ENCODE measurements at places on chromosomes 11 and 22.

DNA sequence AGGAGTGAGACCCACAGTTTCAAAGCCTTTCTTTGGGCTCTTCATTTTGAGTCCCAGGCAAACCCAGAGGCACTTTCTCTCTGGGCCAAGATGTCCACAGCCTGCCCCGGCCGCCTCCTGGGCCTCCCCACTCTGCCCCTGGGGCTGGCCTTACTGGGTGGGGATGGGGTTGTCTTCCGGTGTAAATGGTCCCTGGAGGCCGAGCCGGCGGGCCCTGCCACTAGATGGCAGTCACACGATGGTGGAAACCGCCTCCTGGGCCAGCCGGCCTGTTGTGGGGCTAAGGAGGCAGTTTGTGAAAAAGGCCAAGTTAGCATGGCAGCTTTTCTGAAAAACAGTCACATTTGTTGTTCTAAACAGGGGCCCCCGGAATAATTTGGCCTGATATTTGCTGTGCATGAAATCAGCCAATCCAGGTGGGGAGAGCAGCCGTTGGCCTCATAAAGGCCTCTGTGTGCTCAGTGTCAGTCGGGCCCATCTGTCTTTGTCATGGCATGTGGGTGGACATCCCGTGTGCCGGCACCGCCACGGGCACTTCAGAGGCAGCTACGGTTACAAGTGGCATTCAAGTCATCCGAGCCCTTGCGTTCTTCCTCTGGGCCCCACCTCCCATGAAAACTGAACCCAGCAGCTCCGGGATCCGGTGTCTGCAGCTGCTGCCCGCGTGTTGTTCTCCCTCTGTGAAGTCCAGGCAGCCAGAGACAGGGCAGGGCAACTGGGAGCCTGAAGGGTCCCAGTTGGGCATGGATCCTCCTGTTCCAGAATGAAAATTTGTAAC, 6.5 kb downstream of the MRPL23 start:
- DNase-seq = no peak

DNA sequence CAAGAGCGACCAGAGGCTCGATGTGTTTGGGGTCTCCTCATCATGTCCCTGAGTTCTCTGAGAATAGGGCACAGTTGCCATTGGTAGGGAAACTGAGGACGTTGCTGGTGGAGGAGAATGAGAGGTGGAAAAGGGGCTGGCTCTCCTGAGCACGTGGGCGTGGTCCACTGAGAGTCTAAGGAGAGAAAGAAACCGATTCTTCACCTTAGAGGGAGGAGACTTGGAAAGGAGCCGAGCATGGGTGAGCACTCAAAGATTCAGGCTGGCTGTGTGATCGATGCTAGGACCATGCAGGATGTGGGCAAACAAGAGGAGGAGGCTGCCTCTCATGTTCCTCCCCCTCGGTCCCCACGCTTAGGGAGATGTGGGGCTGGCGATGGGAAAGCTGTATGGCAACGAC, 19.8 kb upstream of the TLCD5 start:
- no peak for DNase-seq

- DNase-seq = no peak
Observed at GRCh38 chr11:97722065-97722464, 1298.7 kb upstream of the CNTN5 start.

DNA sequence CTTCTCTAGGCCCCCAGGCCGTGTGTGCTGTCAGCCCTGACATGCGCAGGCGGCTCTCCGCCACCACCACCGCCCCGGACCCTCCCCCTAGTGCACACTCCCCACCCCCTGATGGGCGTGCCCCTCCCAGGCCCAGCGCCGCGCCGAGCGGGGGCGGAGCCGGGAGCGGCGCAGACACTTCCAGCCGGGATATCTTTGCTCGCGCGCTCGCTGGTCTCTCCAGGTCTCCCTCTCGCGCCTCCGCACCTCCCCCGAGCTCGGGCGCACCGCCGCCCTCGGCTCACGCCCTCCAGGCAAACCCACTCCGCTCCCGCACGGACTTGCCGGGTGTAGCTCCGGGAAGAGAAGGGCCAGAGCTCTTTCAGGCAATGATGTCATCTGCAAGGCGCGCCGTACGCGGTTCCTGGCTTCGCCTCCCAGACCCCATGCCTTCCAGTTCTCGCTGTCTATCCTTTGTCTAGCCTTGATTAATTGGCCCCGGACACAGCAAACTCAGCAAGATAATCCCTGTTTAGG, at the start of gene SCN3B:
SCN3B (minus strand) TSS at position 59 of the 516 bp plus-strand sequence. CDS start 823 bp downstream, outside the sequence.
- no peak for DNase-seq

- DNase-seq = no peak
Observed at GRCh38 chr22:29117799-29118477, 45.1 kb downstream of the KREMEN1 start.

GRCh38 chr11:66408488-66409214, 12.2 kb upstream of the NPAS4 start:
- peak; percentile 96 for DNase-seq

- peak; percentile 12 for DNase-seq
Observed at GRCh38 chr11:119691020-119691666, 37.9 kb downstream of the NECTIN1 start.

DNA sequence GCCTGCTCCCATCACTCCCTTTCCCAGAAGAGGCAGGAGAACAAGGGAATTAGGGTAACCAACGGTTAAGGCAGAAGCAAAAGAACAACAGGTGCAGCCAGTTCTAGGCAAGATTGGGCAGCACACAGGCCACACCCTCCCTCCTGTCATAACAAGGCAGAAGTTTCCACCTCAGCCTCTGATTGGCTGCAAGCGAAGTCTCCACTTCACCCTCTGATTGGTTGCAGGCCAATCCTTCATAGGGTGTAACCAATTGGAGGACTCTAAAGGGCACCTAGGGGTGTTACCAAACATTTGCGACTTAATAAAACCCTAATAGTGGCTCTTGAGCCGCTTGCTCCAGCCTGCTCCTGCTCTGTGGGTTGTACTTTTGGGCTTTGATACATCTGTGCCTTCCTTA, 153.8 kb downstream of the CACNA1I start:
- no peak for DNase-seq

DNA sequence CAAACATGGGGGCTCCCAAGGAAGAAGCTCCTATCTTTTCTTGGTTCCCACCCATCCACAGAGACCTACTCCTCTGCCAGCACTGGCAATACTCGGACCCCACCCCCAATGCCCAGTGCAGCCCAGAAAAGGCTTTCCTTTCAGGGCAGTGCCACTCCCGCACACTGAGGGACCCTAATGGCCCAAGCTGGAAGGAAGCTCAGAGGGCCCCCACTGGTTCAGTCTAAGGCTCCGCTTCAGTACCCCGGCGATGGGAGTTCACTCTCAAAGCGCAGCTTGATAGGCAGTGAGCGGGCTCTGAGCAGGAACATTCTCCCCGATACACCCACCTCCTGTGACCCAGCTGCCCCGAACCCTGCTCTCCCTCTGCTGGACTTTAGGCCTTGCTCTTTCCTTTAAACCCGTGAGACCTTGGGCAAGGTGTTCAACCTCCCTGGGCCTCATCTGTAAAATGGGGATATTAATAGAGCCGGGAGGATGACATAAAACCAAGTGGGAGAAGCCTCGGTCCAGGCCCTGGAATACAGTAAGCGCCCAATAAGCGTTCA, 48.4 kb downstream of the CHRDL2 start:
- DNase-seq = no peak

DNA sequence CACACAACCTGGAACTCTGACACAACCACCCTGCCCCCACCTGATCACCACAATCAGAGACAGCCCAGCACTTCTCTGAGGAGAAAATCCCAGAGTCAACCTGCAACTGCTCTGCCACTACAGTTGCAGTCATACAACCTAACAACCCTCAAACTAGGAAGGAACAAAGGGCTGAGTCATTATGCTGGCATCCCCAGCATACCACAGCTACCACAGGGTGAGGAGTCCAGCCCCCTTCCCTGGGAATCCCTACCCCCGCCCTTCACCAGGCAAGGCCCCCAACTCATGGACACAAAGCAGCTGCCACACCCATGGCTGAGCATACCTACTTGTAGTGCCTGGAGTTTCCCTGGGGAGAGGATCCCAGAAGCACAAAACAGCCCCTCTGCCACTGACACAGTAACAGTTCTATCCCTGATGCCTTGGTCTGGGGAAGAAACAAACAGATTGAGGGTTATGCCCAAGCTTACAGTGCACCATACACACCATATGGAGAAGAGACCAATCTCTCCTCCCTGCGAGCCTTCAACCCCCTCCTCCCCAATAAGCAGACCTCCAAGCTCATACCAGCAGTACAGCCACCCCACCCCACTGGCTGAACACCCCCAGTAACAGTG, 68.5 kb upstream of the C11orf58 start:
- DNase-seq = no peak

- no peak for DNase-seq
Observed at GRCh38 chr11:30426781-30427180, 103.9 kb downstream of the ARL14EP start.

DNA sequence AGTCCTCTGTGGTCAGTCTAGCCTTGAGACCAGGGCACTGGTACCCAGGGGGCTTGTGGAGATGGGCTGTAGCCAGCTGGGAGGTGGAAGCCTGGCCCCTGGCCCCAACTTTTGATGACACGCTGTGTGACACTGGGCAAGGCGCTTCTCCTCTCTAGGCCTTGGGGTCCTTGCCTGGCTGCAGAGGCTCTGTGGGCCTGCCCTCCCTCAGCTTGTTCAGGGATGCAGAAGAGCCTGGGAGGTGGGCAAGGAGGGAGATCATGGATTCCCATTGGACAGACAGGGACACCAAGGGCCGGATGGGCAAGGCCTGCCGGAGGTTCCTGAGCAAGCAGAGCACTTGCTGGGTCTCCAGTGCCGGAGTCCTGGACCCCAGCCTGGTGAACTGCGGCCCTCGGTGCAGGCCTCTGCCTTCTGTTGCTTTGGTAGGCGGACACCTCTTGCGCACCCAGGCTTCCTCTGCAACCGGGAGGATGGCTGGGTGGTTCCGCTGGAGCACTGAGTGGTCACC, 1.3 kb upstream of the PPP2R5B start:
- DNase-seq = no peak

GRCh38 chr11:1458340-1459218, 28.0 kb downstream of the MOB2 start:
- no peak for DNase-seq

DNA sequence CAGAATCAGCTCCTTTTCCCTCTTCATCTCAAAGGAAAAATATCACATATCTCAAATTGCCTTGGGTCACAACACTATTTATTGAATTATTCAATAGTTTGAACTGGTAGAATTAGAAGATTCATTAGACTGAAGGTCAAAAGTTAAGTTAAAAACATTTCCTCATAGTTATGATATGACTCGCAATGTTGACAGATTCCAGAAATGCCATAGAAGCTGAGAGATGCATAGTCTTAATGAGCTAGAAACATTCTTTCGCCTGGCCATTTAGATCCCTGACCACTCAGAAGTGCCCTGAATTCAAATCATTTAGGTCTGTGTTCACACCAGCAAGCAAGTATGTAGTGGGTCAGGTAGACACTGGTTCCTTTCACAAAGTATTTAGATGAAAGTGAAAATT, 44.4 kb downstream of the FAT3 start:
- DNase-seq = no peak

DNA sequence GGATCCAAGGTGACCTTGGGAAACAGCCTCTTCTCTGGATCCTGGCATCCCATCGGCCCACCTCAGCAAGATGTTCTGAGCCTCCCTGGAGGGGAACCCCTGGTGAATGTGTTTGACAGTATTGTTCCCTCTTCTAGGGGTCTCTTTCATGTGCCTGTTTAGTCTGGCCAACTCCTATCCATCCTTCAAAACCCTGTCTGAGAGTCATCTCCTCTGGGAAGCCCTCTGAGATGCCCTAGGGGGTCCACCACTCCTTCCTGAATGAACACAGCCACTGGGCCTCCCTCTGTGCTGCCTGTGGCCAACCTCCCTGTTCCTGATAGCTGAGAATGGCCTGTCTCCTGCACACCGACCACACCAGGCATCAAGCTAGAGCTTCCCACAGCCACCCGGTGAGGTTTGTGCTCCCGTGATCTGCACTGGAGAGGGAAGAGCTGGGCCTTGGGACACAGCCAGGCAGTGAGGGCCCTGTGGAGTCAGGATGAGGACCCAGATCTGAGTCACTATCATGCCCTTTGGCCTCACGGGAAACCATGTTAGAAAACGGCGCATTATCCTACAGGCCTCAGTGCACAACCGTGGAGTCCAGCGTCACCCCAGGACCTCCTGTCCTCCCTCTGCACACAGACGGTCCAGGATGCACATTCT, 8.8 kb downstream of the WNT7B start:
- DNase-seq = no peak

DNA sequence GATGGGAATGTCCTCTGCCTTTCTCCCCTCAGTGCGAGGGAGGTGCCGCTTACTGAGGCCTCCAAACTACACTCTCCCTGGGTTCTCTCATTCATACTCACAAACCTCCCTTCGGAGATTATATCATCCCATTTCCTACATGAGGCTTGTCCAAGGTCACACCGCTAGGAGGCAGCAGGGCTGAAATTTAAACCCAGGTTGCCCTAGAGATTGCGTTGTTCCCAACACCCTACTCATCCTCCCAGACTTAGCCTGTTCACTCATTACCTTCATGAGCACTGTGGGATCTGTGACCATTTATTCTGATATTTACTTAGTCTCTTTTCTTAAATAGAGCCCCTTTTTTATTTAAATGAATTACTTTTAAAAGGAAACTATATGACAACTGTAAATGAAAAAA, 31.1 kb downstream of the SDHAF2 start:
- no peak for DNase-seq

GRCh38 chr11:118634431-118635236, 27.2 kb downstream of the PHLDB1 start:
- no peak for DNase-seq

GRCh38 chr22:36452250-36452977, 29.0 kb downstream of the TXN2 start:
- DNase-seq = no peak

DNA sequence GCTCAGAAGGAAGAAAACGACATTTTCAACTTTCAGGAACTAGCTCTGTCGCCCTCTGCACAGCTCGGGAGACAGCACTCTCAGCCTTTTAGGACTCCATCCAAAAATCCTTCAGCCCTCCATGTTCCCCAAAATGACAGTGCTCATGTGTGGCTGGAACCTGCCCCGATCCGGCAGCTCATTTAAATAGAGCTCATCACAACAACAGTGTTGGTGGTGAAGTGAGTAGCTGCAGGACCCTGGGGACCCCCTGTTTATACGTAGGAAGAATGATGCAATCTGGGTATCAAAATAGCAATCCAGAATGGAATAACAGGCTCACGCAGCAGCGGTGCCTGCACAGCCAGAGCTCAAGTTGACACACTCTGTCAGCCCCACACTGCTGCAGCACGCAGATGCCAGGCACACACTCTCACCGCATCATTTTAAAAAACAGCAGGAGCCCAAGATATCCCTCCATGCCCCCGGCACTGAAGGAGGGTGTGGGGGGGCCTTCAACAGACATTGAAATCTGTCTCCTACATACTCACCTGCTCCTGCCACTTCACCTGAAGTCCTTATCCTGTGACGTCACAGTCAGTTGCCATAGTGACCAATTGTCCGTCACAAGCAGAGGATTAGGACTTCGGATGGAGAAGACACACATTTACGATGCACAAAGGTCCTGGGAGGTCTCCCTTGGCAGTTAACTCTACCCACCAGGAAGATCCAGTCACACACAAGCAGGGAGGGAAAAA, 24.0 kb downstream of the TRIM66 start:
- no peak for DNase-seq

GRCh38 chr22:27212102-27212501, 554.7 kb downstream of the MIAT start:
- DNase-seq = no peak
